MM.1S (cell line): ENCODE measurements at places on chromosomes 2 and 18.

DNA sequence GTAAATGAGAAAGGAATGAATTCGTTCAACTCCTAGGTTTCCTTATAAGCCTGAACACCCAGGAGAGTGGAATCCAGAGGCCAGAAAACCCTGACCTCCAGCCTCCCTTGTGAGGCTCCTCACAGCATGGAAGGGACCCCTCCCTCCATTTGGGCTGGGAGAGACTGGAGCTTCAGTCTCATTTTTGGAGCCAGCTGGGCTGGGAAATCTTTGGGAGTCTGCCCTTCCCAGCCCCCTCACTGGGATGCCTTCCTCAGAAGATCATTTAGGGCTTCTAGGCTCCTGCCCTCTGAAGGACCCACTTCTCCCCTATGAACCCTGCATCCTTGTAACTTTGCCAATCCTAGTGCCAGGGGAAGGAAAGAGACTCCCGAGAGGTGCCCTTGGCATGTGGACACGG is 346.1 kb downstream of the CYP26B1 start:
- DNase-seq, result no peak

DNA sequence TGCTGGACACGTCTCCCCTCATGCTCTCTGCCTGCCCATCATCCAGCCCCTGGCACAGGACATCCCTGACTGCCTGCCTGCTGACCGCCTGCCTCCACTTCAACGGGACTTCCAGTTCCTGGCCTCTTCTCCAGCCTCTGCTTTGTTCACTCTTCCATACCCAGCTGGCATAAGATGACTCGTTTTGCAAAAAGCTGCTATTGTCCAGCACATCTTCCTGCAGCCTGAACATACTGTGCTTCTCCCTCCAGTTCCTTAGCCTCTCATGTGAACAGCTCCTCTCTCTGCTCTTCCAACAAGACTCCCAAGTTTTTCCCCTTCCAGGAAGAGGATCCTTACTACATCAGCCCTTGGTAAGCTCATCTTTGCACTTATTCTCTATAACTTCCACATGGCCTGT is 62.4 kb upstream of the SKOR2 start:
- no peak for DNase-seq

- DNase-seq, result no peak
Observed at GRCh38 chr2:159375241-159375640, 88.7 kb upstream of the WDSUB1 start.

- no peak for DNase-seq
Observed at GRCh38 chr2:149104221-149104620, 65.7 kb downstream of the LYPD6B start.

DNA sequence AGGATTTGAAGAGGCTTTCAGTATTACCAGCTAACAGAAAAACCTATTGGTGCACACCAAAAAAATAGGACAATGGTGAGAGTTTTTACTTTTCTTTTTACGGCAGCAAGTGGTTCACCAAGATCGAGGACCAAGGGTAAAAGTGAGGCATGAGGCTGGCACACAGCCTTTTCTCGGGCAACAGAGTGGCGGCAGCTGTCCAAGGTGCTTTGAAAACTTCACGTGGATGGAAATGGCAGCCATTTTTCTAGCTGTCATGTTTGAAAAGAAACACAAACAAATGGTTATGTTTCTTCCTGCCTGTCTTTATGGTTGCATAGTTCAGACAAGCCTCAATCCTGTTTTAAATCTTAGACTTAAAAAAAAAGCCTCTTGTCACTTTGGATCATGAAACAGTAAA is 812.5 kb upstream of the CHAC2 start:
- no peak for DNase-seq

DNA sequence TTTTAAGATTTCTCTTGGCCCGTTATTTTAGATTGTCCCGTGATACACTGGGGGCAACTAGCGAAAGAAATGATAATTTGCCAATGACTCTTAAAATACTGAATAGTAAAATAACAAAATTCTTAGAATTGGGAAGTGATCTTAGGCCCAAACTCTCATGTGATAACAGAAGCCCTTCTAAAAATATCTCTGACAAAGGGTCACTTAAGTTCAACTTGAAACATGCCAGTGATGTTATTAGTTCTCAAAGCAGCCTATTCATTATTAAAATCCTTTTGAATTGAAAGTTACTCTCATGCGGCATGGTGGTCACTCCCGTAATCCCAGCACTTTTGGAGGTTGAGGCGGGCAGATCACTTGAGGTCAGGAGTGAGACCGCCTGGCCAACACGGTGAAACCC is 920.9 kb downstream of the NRXN1 start:
- no peak for DNase-seq

GRCh38 chr18:66510357-66511045 is 93.4 kb downstream of the CDH19 start:
- DNase-seq, result no peak

DNA sequence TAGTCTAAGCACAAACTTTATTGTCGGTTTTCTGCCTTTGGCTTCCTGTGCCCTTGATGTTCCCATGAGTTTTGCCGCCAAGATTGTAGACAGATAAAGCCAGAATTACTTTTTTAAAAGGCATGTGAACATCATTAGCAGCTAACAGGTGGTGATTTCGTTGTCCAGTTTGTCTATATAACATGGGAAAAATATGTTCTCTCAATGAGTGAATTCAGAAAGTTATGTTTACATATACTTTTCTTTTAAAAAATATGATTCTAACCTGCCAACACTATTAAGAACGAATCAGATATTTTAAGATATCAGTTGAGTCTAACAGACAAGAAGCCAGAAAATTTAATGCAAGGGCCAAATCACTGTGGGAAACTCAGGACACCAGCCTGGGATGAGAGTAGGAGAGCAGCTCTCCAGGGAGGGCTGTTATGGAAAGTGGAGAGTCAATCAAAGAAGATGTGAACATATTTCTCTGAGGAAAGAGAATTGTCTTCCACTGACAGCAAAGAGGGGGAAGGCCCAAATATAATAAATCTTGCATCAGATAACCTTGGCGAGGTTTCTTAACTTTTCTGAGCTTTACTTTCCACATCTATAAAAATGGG is 311.3 kb downstream of the ARHGAP15 start:
- no peak for DNase-seq

GRCh38 chr2:215613280-215613679 is 177.4 kb upstream of the FN1 start:
- DNase-seq, result no peak

GRCh38 chr2:7497178-7497577 is 580.0 kb downstream of the RNF144A start:
- peak; percentile 37 for DNase-seq

DNA sequence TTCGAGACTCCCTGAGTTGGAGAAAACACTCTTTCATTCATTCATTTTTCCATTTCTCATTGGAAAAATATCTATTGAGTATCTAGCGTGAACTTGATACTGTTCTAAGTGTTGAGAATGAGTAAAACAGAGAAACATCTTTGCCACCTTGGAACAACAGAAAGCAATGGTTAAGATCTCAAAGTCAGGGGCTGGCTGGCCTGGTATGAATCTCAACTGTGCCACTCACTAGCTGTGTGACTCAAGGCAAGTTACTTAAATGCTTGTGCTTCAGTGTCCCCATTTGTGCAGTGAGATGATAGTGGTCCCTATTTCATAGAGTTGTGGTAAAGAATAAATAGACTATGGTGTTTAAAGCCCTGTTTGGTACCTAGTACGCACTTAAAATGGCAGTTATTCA is 415.2 kb downstream of the NBAS start:
- DNase-seq, result no peak

- DNase-seq, result peak; percentile 68
Observed at GRCh38 chr2:237421542-237422116, 7.7 kb upstream of the COL6A3 start.

DNA sequence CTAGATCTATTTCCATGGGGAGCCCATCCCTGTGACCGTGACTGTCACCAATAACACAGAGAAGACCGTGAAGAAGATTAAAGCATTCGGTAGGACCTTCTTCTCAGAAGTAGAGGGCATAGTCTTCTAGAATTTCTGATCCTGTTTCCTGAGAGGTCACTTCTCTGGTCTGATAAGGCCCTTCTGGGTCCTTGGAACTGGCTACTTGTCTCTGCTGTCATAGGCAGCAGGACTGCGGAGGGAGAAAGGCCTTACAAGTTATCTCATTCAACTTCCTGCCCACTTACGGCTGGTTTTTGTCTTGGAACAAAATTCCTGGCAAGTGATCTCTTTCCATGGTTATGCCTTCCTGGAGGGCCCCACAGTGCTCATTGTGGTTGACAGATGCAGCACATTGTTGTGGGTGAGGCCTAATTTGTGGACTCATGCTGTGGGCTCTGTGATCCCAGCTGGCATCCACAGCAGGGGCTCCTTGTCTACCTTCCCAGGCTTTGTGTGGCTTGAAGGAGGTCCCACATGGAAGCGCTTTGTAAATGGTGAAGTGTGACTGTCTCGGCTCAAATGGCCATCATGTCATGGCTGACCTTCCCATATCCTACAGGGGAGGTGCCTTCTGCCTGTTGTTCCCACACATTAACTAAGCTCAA is 22.0 kb downstream of the SAG start:
- no peak for DNase-seq

GRCh38 chr2:131148426-131148825 is 43.3 kb downstream of the PLEKHB2 start:
- DNase-seq, result no peak

- no peak for DNase-seq
Observed at GRCh38 chr2:37921781-37922180, 3.3 kb upstream of the RMDN2 start.

DNA sequence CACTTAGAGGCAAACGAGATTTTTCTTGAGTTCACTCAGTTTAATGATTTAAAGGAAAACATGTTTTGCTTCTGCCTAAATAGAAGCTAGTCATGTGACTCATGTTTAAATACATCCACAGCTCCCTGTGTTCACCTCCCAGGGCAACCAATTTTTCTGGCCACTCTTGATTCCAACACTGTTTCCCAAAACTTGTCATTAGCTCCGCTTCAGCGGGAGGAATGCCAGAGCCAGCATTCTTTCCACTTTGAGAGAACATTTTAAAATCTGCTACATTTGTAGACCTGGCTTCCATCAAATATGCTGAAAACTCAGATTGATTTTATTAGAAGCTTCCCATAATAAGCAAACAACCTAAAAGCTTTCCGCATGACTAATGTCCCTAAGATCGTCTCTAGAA is 2.8 kb upstream of the CYS1 start:
- DNase-seq, result no peak

GRCh38 chr2:23542230-23542789 is 157.3 kb downstream of the KLHL29 start:
- DNase-seq, result no peak
